ENCODE measurements at places on chromosomes 4 and X.

DNA sequence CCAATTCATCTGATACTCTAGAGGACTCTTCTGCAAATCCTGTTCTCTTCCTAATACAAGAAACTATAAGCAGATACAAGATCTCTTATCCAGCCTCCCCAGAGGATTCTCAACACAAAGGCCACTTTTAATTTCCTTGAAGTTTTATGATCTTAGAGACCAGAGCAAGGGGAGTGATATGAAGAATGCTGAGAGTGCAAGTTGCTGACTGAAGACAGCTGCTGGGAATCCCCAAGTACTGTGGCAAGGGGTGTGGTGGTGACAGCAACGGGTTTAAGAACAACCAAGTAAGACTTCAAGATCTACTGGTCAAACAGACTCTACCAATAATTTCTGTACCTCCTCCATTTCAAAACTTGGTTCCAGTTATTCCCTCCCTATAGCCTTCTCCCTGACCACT lies 7.0 kb downstream of the AMMECR1 start:
- DNase-seq, result peak; percentile 1

DNA sequence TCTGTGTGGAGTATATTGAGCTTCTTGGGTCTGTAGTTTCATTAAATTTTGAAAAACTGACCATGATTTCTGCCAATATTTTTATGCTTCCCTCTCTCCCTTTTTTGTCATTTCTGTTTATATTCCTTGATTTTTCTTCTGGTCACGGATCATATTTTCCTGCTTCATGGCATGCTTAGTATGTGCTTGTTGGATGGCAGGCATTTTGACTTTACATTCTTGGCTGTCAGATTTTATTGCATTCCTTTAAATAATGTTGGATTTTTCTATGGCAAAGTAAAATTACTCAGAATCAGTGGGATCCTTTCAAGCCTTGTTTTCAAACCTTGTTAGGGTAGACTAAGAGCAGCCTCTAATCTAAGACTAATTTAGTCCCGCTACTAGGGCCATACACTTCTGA lies 531.8 kb downstream of the IL15 start:
- DNase-seq, result peak; percentile 9

GRCh38 chrX:49282647-49283011 lies 13.0 kb downstream of the PPP1R3F start:
- peak; percentile 4 for DNase-seq

- DNase-seq, result no peak
These were observed 74.4 kb downstream of the TMA16 start for GRCh38 chr4:163568843-163569242.
